Vagina (tissue), 2 donors: ENCODE measurements at places on chromosomes 6 and 20.

DNA sequence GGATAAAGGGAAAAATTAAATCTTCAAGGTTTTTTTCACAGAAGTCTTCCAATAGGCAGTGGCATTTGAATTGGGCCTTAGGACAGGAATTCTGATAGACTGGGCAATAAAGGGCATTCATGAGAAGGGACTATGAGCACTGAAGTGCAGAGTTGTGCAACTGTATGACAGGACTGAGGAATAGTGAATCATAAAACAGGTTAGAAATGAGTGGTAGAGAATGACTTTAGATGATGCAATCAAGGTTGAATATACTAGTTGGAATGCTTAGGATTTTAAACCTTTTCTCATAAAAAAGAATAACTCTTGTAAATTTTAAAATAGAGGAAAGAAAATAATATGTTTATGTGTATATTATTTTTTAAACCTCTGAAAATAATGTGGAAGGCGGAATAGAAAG lies 944.7 kb downstream of the PHF3 start:
- no peak for DNase-seq

DNA sequence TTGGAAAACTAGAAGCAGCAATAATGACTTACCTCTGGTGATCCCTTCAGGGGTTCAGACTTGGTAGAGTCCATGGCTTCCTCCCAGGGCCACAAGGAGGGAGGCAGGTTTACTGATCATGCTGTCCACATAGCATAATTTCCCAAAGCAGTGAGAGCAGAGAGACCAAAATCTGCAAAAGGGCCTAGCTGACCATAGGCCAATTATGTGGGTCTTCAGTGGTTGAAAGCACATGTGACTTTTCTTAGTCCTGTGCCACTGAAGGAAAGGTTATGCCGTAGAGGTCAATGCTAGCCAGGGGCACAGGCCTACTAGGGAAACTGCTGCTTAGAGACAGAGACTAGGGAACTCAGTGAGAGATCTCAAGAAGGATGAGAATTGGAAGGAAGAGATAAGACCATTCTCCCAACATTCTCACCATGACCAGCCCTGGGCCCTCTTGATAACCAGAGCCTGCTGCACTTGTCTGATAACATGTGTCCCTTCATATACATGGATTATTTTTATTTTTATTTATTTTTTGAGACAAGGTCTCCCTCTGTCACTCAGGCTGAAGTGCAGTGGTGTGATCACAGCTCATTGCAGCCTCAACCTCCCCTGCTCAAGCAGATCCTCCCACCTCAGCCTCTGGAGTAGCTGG lies 2.0 kb upstream of the GTPBP2 start:
- no peak for DNase-seq

GRCh38 chr6:2855061-2855519 lies 13.4 kb upstream of the SERPINB1 start:
- no peak for DNase-seq

DNA sequence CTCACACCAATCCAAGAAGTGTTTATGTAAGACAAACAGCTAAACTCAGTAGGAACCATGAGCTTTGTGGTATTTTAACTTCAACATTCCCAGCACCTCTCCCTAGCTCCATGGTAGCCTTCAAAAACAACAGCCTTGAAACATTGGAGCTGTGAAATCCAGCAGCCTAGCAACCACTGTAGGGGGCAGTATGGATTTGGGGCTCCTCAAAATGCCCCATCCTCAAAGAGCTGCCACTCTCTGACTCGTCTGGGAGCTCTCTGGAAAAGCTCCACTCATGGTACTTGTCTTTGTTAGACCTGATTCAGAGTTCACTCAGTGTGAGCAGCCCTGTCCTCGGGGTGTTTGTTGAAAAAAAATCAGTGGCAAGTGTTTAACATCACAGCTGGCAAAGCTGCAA lies 82.9 kb downstream of the KIF6 start:
- no peak for DNase-seq

- no peak for DNase-seq
These were observed 16.3 kb downstream of the OVOL2 start for GRCh38 chr20:18041462-18041861.

DNA sequence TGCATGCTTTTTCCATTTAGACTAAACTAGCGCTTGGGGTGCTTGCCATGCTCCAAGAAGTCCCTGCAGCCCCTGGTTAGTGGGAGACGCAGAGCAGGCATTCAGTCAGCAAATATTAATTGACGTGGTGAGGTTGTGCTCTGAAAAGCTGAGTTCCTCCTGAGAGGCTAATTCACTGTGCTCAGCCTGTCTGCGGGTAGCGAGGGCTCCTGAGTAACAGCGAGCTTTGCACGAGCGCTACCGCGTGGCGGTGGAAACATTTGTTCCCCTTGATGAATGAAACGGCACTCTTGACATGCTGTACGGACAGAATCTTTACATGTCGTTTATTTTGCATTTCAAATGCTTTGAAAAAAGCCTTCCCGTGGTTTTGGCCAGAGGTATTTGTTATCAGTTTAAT lies 170.6 kb upstream of the AGPAT4 start:
- DNase-seq, result no peak

GRCh38 chr6:109222848-109223247 lies 127.5 kb downstream of the CEP57L1 start:
- no peak for DNase-seq

GRCh38 chr6:127210725-127211124 lies 55.9 kb upstream of the RNF146 start:
- no peak for DNase-seq

DNA sequence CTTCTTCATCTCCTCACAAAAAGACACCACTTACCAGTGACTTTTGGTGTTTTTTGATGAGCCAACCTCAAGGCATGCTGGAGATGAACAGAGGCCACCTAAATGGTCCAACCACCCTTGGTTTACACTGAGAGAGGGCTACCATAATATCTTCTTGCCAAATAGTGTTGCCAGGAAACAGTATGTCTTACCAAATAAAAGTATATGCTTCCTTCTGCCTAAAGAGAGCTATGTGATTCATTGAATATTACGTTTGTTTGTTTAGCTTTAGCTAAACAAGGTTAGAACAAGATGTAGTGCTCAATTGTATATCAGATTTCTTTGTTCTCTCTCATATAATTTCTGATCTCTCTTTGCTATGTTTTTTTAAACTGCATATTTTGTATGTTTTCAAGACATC lies 40.6 kb upstream of the BMP6 start:
- no peak for DNase-seq

DNA sequence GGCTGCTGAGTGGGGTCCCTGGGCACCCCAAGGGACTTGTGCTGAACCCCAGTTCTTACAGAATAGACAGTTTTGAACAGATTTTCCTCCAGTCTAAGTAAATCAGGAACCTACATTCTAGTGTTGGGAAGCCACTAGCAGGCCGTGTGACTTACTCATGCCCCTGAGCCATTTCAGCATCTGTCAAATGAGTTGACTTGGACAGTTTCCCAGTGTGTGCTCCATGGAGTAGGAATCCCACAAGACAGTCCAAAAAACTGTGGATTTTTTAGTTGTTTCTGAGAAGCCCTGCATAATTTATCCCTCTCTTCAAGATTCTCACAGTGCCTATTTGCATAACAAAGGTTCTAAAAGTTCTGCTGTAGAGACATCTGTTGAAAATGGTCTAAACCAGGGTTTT lies 2.1 kb downstream of the GABRR2 start:
- no peak for DNase-seq

GRCh38 chr6:73803562-73804241 lies 107.7 kb downstream of the CD109 start:
- DNase-seq, result no peak

GRCh38 chr20:35561268-35561667 lies 19.4 kb downstream of the ERGIC3 start:
- DNase-seq, result no peak

DNA sequence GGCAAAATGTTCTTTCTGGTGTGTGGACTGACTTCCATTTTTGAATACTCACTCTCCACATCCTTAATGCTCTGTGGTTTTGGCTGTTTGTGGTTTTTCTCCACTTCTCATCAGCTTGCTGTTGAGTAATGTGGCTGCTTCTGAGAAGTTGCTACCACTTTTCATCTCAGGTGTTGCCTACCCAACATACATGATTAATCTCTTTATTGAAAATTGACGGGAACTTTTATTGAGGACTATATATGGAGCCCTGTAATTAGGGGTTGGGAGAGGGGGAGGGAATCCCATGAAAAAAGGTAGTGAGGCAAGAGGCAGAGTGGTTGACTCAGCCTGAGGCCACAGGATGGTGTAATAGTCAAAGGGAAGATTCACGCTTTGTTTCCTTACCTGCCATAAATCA lies 17.6 kb downstream of the IL22RA2 start:
- DNase-seq, result no peak

DNA sequence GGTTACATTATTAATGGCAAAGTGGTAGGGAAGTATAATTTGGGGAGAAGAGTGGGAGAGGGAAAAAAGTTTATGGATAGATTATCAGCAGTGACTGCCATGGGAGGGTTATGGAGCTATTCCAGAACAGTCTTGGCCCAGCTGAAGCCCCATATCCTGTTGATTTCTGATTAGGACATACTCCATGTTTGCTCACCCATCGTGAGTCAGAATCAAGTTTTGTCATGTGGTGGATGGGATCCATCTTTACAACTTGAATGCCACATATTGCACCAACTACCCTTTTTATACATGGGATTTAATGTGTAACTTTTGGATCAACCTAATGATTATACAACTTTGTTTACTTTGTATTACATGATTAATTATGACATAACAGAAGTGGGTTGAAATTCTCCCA lies 217.0 kb downstream of the HAO1 start:
- DNase-seq, result no peak

DNA sequence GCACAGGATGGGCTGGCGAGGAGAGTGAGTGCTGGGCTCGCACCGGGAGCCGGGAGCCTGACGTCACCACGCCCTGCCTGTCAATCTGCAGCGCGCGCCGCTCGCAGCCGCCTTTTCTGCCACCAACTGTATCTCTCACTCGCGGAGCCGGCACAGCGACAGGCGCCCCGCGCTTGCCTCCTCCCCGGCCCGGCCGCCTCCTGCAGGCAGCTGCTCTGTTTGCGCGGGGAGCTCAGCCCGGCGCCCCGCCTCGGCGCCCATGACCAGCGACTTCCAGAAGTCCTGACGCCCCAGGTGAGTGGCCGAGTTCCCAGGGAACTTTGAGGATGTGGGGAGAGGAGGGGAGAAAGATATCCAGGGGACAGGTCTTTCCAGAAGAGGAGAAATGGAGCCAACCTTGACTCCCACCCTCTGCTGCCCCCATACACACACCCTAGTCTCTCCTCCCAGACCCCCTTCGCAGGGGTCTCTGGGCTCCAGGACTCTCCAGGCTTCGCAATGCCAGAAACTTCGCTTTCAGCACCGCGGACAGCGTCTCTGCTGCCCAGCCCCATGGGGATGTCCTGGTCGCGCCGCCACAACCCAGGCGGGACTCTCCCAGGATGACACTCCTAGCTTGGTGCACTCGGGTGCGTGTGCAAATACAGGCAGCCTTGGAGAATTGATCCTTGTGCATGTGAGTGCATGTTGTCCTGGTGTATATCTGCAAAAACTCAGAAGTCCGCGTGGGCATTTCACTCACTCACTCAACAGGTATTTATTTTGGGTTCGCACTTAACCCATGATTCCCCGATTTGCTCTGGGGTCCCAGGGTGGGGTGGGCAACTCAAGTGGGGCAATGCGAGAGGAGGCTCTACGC lies at the start of gene GPR6:
GPR6 (plus strand) TSS at position 138 of the 859 bp plus-strand sequence. CDS start 802 bp downstream, outside the sequence.
- DNase-seq, result no peak

DNA sequence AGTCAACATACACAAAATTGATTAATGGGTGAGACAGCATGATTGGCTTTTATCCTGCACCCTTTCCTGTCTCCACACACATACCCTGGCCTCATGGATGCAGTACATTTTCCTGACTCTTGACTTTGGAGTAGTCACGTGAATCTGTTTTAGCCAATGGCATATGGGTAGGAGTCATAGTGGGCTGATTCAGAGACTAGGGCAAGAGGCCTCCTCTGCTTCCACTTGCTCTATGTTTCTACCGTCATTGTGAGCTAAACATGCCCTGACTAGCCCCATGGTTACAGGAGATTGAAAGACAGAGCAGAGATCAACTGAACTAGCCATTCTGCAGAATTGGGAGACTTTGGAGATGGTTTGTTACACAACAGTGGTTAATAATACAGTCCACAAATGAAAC lies 850.0 kb downstream of the DHX35 start:
- DNase-seq, result no peak

- no peak for DNase-seq
These were observed 233.4 kb downstream of the CD109 start for GRCh38 chr6:73929405-73929804.

- no peak for DNase-seq
These were observed 66.9 kb downstream of the RIPOR3 start for GRCh38 chr20:50624351-50625016.

- no peak for DNase-seq
These were observed 30.3 kb upstream of the ADGRG6 start for GRCh38 chr6:142271476-142271875.
